GM19239 (cell line): ENCODE measurements at places on chromosomes 13 and 19.

- no peak for DNase-seq
These were observed 28.3 kb downstream of the CCL25 start for GRCh38 chr19:8080832-8081231.

- no peak for DNase-seq
These were observed 4.7 kb downstream of the CSNK1A1L start for GRCh38 chr13:37100731-37101130.

- DNase-seq: no peak
These were observed 13.1 kb downstream of the RGL3 start for GRCh38 chr19:11405846-11406643.

GRCh38 chr13:26758496-26759157, 2.0 kb downstream of the GPR12 start:
- DNase-seq: no peak

DNA sequence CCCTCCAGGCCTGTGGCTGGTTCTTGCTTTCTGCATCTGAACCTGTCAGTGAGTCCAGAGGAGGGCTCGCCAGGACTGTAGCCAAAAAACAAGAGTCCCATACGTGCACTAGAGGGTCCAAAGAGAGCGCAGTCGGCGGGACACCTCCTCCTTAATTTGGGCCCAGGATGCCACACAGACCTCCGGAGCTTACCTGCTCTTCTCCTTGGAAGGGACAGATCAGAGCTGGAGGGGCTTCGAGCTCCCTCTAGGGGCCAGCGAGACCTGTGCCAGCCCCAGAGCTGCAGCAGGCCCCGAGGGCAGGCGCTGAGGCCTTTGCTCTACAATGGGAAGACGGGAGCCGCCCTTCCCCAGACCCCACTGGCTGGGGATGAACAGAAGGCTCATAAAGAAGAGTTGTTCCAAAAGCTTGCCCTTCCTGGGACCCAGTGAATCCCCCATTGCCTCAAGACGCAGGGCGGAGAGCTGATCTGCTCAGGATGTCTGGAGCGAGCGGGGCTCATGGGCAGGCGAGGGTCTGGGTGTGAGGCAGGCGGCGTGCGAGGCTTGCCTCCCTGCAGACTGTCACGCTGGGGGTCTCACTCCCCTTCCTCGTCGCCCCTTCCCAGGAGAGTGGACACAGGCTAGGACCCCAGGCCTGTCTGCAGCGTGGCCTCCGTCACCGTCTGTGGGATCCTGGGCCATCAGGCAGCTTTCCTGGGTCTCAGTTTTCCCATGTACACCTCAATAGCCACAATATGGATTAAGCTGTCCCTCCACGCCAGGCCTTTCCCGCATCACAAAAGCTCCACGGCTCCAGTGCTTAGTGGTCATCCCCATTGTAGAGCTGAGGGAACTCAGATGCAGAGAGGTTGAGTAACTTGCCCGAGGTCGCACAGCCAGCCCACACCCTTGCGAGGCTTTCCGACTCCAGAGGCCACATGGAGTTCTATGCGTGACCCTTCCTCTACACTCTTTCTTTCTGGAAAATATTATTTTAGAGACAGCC, 46.9 kb upstream of the VSTM2B start:
- no peak for DNase-seq

GRCh38 chr19:41366089-41366488, 2.1 kb upstream of the B9D2 start:
- no peak for DNase-seq
